ENCODE measurements at places on chromosomes 3 and 15.

GRCh38 chr3:169668957-169669741 is 5.6 kb upstream of the MECOM start:
- peak overlapping the region; percentile 54 for H3K4me3 ChIP-seq
- peaks cover 81% of the 10 kb centered on the region for H3K27me3 ChIP-seq
- no peaks in the 10 kb centered on the region for H3K36me3 ChIP-seq
- no peak overlapping the region for H3K27ac ChIP-seq

- no peaks in the 10 kb centered on the region for H3K4me1 ChIP-seq
- H3K27ac ChIP-seq: no peak overlapping the region
- no peak for DNase-seq
- no peak overlapping the region for H3K4me3 ChIP-seq
These were observed 435.0 kb upstream of the C2CD4B start for GRCh38 chr15:62599791-62600777.

DNA sequence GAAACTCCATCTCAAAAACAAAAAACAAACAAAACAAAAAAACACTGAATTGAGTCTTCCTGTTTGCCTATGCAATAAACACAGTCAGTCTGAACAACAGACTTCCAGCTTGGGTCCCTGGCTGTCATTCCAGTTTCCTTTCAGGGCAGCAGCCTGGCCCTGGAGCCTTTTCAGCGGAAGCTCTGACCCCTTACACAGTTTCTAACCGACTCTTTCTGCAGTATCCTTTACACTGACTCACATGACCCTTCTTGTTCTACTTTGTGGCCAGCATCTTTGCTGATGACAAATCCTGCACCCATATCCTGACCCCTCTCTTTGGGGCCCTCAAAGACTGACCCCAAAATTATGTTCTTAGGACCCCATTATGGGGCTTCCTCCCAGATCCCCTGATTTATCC is 38.3 kb upstream of the INO80 start:
- no peak for DNase-seq
- no peaks in the 10 kb centered on the region for H3K36me3 ChIP-seq
- no peak overlapping the region for H3K27ac ChIP-seq
- no peak overlapping the region for H3K4me3 ChIP-seq

GRCh38 chr3:46440531-46441294 is 24.0 kb downstream of the LTF start:
- H3K36me3 ChIP-seq: no peaks in the 10 kb centered on the region
- H3K27me3 ChIP-seq: no peaks in the 10 kb centered on the region
- H3K4me1 ChIP-seq: peaks cover 39% of the 10 kb centered on the region
- H3K27ac ChIP-seq: peak overlapping the region; percentile 41
- peak overlapping the region; percentile 17 for H3K4me3 ChIP-seq

GRCh38 chr3:47009225-47010110 is 30.0 kb downstream of the NBEAL2 start:
- peaks cover 34% of the 10 kb centered on the region for H3K36me3 ChIP-seq
- peaks cover 13% of the 10 kb centered on the region for H3K4me1 ChIP-seq
- DNase-seq: peak; percentile 82
- H3K4me3 ChIP-seq: peak overlapping the region; percentile 81
- H3K27ac ChIP-seq: peak overlapping the region; percentile 73

- no peak overlapping the region for H3K4me3 ChIP-seq
- H3K27ac ChIP-seq: no peak overlapping the region
- H3K36me3 ChIP-seq: no peaks in the 10 kb centered on the region
These were observed 123.6 kb upstream of the CD96 start for GRCh38 chr3:111418391-111418790.

- H3K4me3 ChIP-seq: no peak overlapping the region
- H3K36me3 ChIP-seq: peaks cover 57% of the 10 kb centered on the region
- no peak for DNase-seq
These were observed 62.6 kb downstream of the SMAD3 start for GRCh38 chr15:67127965-67128364.

- no peaks in the 10 kb centered on the region for H3K27me3 ChIP-seq
- no peak for DNase-seq
- no peaks in the 10 kb centered on the region for H3K4me1 ChIP-seq
- H3K27ac ChIP-seq: no peak overlapping the region
- H3K36me3 ChIP-seq: no peaks in the 10 kb centered on the region
- H3K4me3 ChIP-seq: no peak overlapping the region
These were observed 347.5 kb downstream of the CNTN4 start for GRCh38 chr3:2446146-2446545.

DNA sequence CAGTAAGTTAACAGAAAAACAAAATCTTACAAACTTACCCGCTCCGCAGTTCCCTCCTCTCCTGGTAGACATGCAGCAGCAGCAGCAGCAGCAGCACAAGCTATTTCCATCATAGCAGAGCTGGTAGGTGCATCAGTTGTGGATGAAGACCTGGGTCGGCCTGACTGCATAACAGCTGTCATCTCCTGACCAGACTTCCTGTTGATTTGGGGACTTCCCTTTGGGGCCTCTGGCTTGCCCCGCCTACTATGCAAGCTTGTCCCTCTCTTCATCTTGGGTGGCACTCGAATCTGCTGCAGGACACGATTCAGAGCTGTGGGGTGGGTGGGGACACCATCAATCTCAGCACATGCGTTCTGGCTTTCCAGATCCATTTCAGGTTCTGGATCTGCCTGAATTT is 65.7 kb downstream of the TMCC1 start:
- peak overlapping the region; percentile 57 for H3K27ac ChIP-seq
- peaks cover 1% of the 10 kb centered on the region for H3K36me3 ChIP-seq
- DNase-seq: peak; percentile 19
- peaks cover 43% of the 10 kb centered on the region for H3K4me1 ChIP-seq

DNA sequence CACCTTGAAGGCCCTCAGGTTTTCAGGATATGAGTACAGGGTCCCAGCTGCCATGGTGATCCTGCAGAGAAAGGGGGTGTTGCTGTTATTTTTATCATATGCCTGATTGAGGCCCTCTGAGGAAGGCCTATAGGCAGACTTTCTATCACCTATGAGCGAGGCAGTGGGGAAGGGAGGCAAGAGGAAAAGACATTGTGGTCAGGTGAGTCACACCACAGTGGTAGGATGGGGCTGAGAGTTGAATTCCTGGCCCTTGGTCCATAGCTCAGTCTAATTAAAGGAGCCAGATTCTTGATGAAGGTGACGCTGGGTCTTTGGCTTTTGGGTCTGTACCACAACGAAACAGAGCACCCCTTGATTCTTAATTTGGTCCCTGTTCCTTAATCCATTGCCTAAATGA is 72.7 kb downstream of the ZNF621 start:
- no peak overlapping the region for H3K4me3 ChIP-seq
- no peaks in the 10 kb centered on the region for H3K36me3 ChIP-seq
- H3K27ac ChIP-seq: no peak overlapping the region
